ENCODE measurements at places on chromosomes 12 and 14.

DNA sequence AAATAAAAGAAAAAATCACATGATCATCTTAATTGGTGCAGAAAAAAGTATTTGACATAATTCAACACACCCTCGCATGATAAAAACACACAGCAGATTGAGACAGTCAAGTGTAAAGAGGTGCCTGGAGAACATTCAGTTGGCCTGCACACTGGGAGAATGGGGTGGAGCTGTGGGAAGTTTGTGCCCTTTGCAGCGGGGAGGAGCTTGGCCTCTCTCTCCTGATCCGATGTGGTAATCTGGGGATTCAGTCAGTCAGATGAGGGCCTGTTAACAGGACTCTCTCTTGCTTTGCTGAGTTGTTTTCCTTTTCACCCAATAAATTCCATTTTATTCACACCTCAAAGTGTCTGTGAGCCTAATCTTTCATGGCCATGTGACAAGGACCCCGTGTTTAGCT lies 5.9 kb downstream of the SERPINA6 start:
- no peak for DNase-seq

DNA sequence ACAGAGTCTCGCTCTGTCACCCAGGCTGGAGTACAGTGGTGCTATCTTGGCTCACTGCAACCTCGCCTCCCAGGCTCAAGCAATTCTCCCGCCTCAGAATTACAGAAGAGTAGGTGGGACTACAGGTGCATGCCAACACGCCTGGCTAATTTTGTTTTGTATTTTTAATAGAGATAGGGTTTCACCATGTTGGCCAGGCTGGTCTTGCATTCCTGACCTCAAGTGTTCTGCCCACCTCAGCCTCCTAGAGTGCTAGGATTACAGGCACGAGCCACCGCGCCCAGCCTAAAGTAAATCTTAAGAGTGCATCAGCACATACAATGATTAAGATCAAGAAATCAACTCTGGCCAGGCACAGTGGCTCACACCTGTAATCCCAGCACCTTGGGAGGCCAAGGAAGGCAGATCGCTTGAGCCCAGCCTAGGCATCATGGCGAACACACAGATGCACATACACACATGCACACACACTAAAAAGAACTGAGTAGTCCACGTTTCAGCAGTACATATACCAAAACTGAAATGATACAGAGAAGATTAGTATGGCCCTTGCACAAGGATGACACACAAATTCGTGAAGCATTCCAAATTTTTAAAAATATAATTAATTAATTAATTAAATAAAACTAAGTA lies 65.0 kb downstream of the HECTD1 start:
- no peak for DNase-seq

GRCh38 chr14:67982711-67983608 lies 163.4 kb downstream of the RAD51B start:
- DNase-seq: no peak

- DNase-seq: no peak
Measured at GRCh38 chr12:72272091-72272661, at the start of gene TRHDE. TSS of gene TRHDE (plus strand) at chr12:72272370. CDS start at chr12:72272644, 274 bp downstream.
